Spinal cord (tissue), 10 donors: ENCODE measurements at places on chromosomes 2 and 18.

DNA sequence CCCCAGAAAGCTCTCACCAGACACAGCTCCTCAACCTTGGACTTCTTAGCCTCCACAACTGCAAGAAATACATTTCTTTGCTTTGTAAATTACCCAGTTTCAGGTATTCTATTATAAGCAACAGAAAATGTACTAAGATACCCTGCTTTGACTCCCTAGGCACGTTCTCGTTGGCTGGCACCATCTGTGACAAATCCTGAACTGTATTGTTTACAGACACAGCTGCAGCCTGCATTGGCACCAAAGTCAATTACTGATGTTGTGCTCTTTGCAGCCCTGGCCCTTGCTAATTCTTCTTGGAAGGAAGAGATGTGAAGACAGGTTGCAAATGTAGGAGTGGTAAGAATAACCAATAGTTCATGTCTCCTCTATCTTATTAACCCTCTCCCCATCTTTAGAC is 72.7 kb upstream of the FAM136A start:
- peak; percentile 13 for DNase-seq

GRCh38 chr18:23619388-23619881 is 33.1 kb upstream of the NPC1 start:
- DNase-seq: no peak

DNA sequence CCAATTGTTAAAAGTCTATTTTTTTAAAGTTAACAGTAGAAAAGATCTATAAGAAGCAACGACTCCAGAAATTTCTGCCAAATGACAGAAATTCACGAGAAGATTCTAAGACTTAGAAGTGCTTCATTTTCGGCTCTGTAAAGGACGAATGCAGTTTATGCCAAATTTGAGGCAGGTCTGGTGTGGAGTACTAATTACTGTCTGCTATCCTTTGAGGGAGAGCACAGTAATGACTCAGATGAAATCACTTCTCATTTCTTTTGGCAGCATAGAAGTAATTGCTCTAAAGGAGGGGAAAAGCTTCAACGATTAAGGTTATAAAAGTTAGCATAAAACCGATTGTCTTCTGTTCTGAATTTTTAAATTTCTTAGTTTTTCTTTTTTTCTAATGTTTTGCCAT is 11.4 kb downstream of the G6PC2 start:
- no peak for DNase-seq

DNA sequence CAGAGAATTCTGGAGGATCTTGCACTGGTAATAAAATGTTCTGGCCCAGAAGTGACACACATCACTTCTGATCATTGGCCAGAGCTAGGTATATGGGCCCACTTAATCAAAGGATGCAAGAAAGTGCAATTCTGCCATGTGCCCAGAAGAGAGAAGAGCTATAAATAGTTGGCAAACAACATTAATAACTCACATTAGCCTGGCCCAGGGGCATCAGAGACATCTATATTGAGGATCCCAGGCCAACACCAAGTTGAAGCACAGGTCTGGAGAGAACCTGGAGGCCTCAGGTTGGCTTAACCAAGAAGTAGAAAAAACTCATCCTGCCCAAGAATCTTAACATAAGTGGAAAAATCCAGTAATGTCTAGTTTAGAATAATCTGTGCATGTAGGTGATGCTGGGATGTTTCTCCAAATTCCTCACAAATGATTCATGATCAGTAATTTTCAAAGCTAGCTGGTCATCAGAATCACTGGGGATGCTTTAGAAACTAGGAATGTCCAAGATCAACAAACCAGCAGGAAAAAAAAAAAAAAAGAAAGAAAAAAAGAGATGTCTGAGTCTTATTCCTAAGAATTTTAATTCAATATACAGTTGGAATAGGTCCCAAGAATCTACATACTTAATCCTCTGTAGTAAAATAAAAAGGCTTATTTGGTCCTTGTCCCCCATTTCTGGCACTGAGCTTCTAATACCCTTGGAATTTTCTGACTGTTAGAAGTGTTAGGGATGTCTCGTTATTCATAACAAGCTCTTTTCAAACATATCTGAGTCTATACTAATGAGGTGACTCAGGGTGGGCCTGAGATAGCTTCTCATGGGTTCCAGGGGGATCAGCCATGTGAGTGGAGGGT is 35.0 kb upstream of the EVA1A start:
- no peak for DNase-seq
